ENCODE measurements at places on chromosomes 12 and 14. TPM values are rescaled to one million over a fixed set of nuclear protein-coding genes. Genes with fewer than 3 reads are reported as not detected.

Gene SELPLG
- total RNA-seq: not detected

GRCh38 chr12:23659131-23659530, 290.3 kb downstream of the SOX5 start:
- no peak for DNase-seq

Gene EML5
- total RNA-seq: 6.0 TPM

Gene AQP2
- total RNA-seq: 0.29 TPM

Gene RFLNA
- total RNA-seq: 20.8 TPM
